WTC11 (cell line): ENCODE measurements at places on chromosomes 6 and 20. TPM values are rescaled to one million over a fixed set of nuclear protein-coding genes. Genes with fewer than 3 reads are reported as not detected.

DNA sequence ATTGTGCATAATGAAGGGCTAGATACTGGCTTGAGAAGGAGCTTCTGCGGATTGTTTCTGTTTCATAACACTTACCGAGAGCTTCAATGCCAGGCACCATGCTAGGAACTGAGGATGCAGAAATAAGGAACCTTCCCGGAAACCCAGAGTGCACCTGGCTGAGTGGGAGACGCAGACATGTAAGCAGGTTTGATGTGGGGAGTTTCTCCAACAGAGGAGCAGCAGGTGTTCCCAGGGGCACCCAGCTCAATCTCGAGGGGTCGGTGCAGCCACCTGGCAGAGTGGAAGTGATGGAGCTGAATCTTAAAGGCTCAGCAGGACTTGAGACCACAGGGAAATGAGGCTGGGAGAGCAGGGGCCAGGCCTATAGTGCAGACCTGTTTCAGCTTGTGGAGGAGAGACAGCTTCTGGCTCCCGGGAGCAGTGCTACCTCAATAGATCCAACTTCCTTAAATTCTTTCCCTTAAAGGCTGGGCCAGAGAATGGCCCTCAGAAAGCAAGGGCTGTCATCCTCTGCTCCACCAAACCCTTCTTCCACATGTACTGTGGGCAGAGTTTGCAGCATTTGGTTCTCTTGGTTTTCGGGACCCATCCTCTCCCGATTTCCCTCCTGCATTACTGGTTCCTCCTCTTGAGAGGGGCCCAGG, 27.8 kb upstream of the SRC start:
- DNase-seq, result no peak

- DNase-seq, result no peak
Measured at GRCh38 chr6:119407156-119407555, 57.6 kb upstream of the MAN1A1 start.

AAR2 gene
- 22.5 to 24.9 TPM (median 24.7 TPM) in 3 replicates for total RNA-seq

- no peak for DNase-seq
Measured at GRCh38 chr6:108353853-108354252, 59.0 kb downstream of the AFG1L start.

GRCh38 chr6:85674604-85675003, 31.9 kb upstream of the SYNCRIP start:
- no peak for DNase-seq

MYL9 gene
- total RNA-seq, result 52.5 to 57.7 TPM (median 54.7 TPM) in 3 replicates

- peak; percentile 26 for DNase-seq
Measured at GRCh38 chr20:50273601-50274491, 83.2 kb downstream of the CEBPB start.

DNA sequence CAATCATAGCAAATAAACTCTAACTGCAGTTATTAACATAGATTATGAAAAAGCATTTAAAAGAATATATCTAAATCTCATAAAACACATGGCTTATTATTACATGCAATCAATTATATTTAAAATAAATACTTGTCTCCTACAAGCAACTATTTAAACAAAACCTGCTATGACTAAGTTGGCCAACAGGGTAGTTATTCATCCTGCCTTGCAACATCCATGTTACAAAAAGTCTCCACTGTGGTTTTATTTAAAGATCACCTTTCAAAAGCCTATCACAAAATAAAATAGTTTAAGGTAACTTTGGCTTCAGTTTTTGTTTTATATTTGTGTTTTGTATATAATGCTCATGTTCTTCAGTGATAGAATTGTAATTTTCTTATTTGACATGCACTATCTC, 1127.0 kb upstream of the MAP3K7 start:
- DNase-seq, result no peak

DNA sequence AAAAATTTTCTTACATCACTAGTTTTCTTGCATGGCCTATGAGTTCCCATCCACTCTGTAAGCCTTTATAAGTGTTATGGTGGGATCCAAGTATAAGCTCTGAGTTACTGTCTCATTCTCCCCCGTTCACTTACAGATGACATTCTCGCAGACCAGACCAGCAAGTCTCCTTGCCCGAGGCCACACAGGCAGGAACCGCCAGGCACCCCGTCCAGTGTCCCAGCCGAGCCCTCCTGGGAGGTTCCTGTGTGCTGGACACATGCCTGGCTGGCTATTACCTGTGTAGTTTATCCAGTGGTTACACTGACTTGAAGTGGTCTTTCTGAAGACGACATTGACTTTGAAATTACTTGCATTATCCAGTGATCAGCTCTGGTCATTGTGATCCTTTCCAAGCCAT, 234.8 kb upstream of the QKI start:
- no peak for DNase-seq

GRCh38 chr6:159445351-159445750, 247.7 kb downstream of the SOD2 start:
- no peak for DNase-seq

GRCh38 chr6:98808541-98809210, 25.7 kb upstream of the POU3F2 start:
- no peak for DNase-seq

- DNase-seq, result no peak
Measured at GRCh38 chr20:45704969-45705637, at the start of gene WFDC10B. Gene WFDC10B, minus strand, starts transcription at chr20:45705019. Its CDS starts 19,027 bp downstream, at chr20:45685992.

DNA sequence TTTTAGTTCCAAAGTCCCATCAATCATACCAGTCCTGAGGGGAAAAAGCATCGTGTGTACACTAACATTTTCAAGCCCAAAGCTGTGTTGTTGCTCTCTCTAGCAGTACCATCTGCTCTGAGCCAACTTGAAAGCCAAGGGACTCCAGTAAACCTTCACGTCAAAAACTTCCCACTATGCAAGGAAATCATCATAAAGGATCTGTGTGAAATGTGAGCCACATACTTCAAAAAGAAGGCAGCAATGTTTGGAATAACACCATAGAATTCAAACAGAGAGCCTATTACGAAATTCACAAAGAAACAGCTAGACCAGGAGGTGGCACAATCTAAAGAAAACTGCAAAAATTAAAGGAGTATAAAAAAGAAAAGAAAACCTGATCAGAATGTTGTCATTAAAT, 399.8 kb upstream of the EPHA7 start:
- no peak for DNase-seq

SAMD3 gene
- total RNA-seq, result 1.2 to 1.7 TPM (median 1.4 TPM) in 3 replicates

DNA sequence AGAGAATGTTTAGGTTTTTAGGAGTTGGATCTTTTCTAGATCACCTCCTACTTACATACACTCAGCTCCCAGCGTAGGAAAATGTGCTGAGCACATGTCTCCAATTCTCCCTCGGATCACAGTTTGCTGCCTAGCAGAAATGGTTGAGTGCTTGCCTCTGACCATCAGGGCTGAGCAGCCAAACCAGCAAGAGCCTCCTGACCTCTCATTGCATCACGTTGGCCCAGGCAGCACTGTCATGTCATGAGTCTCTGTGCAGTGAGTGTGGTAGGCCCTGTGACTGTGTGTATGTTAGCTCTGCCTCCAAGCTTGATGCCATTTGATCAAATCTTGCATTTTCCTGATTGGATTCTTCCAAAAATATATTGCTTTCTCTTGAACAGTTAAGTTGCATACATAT, 112.0 kb downstream of the LRRC1 start:
- no peak for DNase-seq

- DNase-seq, result no peak
Measured at GRCh38 chr6:152271776-152272464, 365.2 kb downstream of the SYNE1 start.
